Left hindlimb (tissue), 1 donor: ENCODE measurements at places on chromosomes 2 and 18.

GRCh38 chr2:148052687-148053086, 31.8 kb downstream of the MBD5 start:
- no peak for DNase-seq

DNA sequence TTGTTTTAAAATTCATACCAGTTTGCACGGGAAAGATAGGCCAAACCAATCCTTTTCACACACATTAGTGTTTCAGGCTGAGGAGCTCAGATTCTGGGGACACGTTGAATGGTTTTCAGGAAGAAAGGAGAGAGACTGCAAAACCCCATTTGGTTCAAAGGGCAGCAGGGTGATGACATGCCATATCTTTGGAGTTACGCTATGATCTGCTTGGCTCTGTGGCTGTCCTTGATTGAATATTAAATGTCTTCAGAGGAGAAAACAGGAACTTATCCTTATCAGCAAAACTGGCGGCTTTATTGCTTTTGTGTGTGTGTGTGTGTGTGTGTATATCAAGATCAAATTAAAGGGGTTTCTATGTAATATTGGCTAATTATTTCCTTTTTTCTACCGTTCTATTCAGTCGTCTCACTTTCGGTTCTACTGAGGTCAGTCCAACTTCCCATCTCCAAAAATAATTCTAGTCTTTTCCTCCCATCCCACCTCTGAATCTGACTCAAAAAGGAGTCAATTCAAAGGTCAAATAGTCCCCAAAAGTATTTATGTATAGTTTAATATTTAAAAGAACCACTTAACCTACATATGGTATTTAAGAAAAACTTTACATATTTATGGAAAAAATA, 292.9 kb upstream of the CCDC68 start:
- DNase-seq: no peak

GRCh38 chr2:8138923-8139667, 542.8 kb upstream of the ID2 start:
- no peak for DNase-seq

DNA sequence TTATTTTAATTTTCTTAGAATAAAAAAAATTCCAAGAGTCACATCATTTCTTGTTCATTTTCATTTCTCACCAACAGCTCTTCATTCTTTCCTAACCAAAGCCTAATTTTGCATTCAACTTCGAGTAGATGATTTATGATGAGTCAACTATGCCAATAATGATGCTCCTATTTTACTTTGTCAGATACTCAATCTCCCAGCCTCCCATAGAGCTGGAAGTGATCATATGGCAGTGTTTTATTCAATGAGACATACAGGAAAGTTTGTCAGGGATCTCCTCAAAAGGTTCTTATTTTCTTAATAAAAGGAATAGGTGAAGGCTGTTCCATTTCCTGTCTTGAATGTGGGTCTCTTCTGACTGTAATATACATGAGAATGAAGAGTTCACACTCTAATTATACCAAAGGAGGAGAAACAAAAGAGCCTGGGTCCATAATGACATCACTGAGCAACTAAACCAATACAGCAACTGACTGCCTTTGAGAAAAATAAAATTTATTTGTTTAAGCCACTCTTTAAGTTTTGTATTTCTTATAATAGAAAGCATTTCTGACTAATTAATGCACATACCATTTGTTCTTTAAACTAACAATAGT, 231.2 kb upstream of the CYP26B1 start:
- no peak for DNase-seq

GRCh38 chr2:131966256-131966655, 195.5 kb downstream of the ANKRD30BL start:
- DNase-seq: no peak

- no peak for DNase-seq
These were observed 21.1 kb downstream of the PPP1R1C start for GRCh38 chr2:182006595-182007341.

- no peak for DNase-seq
These were observed 16.8 kb upstream of the CRIM1 start for GRCh38 chr2:36338827-36339145.

- DNase-seq: no peak
These were observed 2.5 kb upstream of the GPR39 start for GRCh38 chr2:132414081-132414480.

DNA sequence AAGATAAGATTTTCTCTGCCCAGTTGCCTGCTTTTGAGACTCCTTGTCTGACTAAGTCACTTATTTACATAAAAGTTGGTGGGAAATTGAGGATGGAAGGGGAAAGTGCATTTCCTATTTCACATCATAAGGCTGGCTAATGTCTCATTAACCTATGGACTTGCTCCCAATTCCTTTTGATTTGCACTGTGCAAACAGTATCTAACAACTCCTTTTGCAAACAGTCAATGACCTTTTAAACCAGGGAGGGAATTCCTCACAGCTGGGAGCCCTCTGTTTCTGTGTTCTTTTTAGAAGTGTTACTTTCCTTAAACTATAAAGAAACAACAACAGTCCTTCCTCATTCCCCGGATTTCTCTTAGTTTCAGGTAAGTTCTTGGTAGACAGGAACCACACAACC, 272.8 kb downstream of the RND3 start:
- no peak for DNase-seq

- no peak for DNase-seq
These were observed 12.2 kb upstream of the SKOR2 start for GRCh38 chr18:47263430-47264307.

DNA sequence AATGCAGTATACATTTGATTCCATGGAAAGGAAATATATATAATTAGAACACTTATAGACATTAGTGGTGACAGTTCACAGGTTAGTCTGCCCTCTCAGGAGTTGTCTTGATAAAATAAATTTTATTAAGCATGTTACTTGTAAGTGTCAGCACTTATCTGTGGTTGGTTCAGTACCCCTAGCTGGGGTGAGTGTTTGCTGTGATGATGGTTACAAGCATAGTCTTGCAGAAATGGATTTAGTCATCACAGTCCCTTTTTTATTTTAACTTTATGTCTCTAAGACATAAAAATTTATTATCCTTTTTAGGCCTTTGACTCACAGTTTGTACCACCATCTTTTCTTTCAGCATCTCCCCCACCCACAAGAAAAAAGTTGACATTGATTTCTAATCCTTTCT, 52.1 kb downstream of the NCK2 start:
- DNase-seq: no peak

GRCh38 chr2:53826587-53827397, 33.0 kb downstream of the GPR75 start:
- DNase-seq: no peak

GRCh38 chr2:241639385-241639784, 1.9 kb downstream of the ATG4B start:
- DNase-seq: no peak

DNA sequence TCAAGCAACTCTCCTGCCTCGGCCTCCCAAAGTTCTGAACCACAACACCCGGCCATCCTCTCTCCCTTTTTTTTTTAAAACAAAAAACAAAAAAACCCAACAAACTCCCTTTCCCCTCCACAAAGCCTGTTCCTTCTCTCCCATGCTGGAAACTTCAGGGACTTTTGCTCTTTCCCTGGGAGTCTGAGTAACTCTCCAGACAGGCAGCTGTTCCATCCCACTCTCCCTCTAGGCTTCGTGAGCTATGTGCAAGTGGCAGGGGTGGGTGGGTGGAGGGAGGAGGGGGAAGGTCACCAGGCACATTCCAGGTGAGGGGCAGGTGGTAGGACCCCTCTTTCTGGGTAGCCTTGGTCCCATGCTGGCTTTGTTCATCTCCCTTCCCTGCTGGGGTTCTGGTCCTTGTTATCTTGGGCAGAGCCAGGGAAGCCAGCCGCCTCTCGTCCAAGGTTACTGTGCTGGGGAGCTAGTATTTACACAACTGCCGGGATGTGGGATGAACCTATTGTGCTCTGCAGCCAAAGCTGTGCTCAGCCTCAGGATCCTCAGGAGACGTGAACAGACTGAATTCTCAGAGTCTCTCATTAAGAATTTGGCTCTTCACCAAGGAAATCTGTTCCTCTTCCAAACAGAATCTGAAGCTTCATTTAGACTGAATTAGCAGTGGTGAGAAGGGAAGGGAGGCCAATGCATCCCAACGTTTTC, 106.9 kb downstream of the LIPG start:
- DNase-seq: peak; percentile 63

GRCh38 chr2:19868701-19869580, 32.8 kb downstream of the TTC32 start:
- peak; percentile 83 for DNase-seq

DNA sequence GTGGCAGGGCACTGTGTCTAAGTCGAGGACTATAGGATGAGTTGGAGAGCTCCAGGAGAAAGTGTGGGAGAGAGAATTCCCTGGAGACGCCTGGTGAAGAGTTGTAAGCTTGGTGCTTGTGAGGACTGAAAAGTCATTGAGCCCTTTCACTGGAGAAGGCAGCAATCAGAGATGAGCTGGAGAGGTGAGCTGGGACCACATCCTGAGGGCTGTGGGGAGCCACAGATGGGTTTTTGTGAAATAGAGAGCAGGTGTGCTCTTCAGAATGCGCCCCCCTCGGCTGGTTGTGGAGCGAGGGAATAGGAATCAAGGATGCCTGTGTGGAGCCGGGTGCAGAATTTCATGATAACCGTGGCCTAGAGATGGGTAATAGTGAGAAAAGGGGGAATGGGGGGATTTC, 224.3 kb downstream of the KLHL29 start:
- DNase-seq: no peak

GRCh38 chr2:25207078-25207545, 38.7 kb upstream of the POMC start:
- DNase-seq: no peak

- no peak for DNase-seq
These were observed 14.9 kb downstream of the ITGA6 start for GRCh38 chr2:172442072-172442895.

DNA sequence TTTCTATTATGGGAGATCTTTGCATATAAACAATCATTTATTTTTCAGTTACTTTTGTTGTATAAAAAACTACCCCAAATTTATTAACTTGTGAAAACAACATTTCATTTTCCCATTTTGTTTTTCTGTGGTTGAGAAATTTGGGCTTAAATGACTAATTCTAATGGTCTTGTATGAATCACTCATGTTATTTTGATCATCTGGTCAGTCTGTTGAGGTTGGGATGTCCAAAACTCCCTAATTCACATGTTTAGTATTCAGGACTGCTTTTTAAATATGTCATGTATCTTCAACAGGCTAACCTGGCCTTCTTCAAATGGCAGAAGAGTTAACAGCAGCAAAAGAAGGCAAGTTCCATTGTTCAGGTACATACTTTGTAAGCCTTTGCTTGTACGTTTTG, 788.1 kb downstream of the TRIB2 start:
- no peak for DNase-seq

DNA sequence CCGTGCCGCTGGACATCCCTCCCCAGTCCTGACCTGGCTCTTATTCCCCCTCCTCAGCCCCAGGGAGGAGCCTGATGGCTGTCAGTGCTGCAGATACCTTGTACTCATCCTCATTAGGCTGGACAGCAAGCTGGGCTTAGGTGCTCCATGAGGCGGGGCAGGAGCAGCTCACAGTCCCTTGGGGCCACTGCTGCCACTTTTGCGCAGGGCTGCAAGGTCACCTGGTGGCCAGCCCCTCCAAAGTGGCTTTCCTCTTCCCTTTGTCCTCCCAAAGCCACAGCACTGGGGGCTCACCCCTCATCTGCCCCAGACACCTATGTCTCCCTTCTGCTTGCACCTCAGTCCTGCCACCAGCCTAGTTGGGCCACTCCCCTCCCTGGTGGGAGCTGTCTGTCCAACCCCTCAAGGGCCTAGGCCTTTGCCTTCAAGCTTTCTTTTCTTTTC, 60.8 kb downstream of the FAM168B start:
- DNase-seq: no peak

GRCh38 chr2:73292906-73293533, 328 bp downstream of the EGR4 start:
- no peak for DNase-seq

- no peak for DNase-seq
These were observed 39.7 kb downstream of the HS6ST1 start for GRCh38 chr2:128279009-128279408.

GRCh38 chr18:36638224-36638623, 190.6 kb downstream of the TPGS2 start:
- DNase-seq: no peak

DNA sequence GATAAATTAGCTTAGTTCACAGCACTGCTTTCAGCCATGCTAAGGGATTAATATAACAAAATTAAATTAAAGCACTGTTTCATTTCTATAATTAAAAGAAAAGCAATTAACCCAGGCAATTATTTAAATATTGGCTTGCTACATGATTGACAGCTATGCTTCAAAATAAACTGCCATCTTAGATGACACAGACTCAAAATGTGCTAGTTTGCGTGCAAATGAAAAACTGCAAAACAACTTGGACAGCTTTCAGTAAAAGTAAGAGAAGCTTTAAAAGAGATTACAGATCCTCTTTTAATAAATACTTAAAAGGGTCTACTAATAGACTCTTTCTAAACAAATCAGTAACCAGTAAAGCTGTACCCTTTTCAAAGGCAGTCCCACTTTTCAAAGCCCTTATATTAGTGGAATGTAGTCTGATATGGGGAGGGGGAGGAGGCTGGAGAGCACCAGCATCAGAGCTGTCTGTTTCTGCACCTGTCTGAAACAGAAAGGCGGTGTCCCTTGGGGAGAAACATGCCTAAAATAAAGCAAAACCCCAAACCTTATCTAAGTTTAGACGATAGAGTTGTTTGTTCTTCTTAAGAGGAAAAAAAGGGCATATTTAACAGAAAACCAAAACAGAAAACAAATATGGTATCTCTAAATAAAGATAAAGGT, 20.8 kb downstream of the EIF2AK3 start:
- DNase-seq: no peak

DNA sequence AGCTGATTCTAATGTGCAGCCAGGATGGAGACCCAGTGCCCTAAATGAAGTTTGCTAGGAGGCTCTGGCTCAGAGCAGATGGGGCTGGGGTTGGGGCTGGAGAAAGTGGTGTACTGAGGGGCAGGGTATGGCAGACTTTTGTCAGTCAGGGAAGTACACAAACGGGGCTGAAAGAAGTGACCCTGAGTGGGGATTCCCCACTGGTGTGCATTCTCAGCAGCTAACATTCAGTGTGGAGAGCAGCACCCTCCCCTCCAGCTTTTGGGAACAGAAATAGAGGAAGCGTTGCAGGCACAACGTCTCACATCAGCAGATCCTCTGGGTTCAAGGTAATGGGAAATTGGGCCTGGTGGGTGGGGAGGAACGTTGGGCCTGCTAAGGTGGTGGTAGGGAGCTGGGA, 89.1 kb upstream of the GCFC2 start:
- DNase-seq: no peak

- DNase-seq: no peak
These were observed 258.6 kb downstream of the CAMKMT start for GRCh38 chr2:44620189-44620990.

- DNase-seq: no peak
These were observed 172.0 kb upstream of the SIX3 start for GRCh38 chr2:44769349-44770011.

DNA sequence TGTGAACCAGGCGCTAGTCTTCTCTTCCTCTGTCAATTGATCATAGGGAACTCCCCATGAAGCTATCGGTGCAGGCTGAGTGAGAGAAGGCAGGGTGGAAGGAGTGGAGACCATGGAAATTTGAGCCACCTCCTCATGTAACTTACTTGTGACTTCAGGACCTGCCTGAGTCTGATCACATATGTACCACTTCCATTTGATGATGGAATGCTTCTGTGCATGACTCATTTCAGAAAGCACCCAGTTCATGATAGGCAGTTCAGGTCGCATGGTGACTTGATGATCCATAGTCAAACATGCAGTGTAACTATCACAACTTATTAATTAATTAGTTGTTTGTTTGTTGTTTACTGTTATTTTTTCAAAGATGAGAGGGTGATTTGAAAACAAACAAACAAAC, 1296.7 kb downstream of the SUCLG1 start:
- no peak for DNase-seq
